ENCODE measurements at places on chromosomes 7 and 10.
A peak's percentile ranks its signal among the peaks of the same experiment; 100 is the strongest.

DNA sequence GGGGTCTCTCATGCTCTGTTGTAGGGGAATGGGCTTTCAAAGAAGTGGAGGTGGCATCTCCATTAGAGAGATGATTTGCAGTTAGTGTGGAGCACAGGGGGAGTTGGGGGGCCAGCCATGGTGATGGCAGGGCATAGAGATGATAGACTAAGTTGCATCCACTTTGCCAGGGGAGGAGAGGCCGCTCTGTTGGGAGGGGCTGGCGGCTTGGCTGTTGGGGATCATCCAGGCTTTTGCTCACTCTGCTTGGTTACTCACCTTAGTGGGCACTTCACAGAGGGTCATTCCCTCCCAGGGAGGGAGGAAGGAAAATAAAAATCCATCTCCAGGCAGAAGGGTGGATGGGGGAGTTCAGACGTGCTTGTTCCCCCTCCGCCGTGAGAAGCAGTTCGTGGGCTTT is 31.4 kb upstream of the CDH23 start:
- DNase-seq = no peak

GRCh38 chr7:55570939-55571338 is 1.4 kb downstream of the VOPP1 start:
- DNase-seq = peak; percentile 44

GRCh38 chr10:117736655-117737054 is 194.1 kb downstream of the EMX2 start:
- no peak for DNase-seq

DNA sequence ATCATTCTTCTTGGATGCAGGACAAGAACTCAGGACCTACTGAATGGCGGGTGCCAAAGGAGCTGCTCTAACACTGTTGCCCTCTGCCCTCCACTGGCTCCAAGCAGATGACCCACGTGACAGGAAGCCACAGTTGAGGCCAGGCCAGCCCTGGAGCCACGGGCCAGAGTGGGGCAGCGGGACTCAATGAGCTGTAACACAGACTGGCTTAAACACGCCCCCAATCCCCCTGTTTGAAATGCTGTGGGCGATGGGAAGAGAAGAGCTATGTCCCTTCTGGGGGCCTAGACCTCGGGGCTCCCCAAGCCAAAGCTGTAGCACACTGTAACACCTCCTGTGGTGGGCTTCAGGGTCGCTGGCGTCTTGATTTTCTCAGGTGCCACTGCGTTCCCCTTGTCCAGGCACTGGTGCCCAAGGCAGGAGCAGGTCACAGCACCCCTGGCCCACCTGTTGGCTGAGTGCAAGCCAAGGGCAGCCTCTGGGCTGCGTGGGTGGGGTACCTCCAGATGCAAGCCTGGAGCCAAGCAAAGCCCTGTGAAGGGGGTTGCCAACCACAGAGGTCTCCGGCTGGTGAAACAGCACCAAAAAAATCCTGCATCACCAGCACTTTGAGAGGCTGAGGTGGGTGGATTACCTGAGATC is 18.6 kb upstream of the ZMIZ2 start:
- no peak for DNase-seq

DNA sequence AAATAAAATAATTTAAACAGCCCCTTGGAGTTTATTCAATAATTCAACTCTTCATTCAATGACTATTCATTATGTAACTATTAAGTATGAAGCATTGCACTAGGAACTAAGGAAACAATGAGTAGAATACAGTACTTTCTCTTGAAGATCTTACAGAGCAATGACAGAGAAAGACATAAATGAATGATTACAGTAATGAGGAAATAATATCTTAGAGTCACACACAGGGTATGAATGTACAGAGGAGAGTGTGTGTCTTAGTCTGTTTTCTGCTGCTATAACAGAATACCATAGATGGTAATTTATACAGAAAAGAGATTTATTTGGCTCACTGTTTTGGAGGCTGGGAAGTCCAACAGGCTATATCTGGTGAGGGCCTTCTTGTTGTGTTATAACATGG is 120.5 kb upstream of the NRBF2 start:
- DNase-seq = no peak

DNA sequence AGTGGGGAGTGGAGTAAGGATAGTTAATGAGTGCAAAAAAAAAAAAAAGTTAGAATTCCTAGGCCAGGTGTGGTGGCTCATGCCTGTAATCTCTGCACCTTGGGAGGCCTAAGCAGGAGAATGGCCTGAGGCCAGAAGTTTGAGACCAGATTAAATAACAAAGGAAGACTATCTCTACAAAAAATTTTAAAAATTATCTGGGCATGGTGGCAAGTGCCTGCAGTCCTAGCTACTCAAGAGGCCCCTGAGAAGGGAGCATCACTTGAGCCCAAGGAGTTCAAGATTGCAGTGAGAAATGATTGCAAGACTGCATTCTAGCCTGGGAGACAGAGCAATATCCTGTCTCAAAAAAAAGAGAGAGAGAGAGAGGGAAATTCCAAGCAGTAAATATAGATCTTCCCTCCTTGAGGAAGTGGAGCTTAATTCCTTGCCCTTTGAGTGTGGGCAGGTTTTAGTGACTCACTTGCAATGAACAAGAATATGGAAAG is 19.5 kb upstream of the CSTF2T start:
- DNase-seq = peak; percentile 28

- no peak for DNase-seq
Observed at GRCh38 chr7:100888988-100889750, at the start of gene UFSP1. UFSP1 (minus strand) TSS chr7:100889715; CDS start chr7:100889271, 444 bp downstream.

GRCh38 chr10:110919349-110919931 is at the start of gene SHOC2:
SHOC2 (plus strand) TSS chr10:110919604; CDS start chr10:110964359, 44,755 bp downstream.
- no peak for DNase-seq

DNA sequence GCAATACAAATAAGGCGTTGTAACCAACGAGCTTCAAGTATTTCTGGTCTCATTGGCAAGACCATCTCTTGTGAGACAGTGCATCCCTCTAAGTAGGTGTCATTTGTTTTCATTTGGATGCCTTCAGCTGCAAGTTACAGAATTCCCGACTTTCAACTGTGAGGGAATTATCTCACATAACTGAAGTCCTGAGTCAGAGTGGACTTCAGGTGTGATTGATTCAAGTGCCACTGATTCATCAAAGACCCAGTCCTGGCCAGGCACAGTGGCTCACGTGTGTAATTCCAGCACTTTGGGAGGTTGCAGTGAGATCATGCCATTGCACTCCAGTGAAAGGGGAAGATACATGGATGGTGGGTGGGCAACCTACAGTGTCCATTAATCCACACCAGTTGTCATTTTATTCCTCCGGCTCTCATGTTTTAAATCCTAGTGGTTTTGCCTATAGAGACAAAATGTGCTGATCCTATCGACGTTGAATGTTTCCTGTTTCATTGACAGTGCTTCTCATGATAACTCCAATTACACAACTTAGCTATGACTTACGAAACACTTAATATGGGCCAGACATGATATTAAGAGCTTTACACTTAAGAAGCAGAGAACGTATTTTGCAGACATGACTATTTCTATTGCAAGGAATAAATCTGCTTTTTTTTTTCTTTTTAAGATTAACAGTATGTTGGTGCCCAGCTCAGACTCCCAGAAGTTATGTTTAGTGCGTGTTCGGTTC is 268.0 kb downstream of the FRMD4A start:
- no peak for DNase-seq

DNA sequence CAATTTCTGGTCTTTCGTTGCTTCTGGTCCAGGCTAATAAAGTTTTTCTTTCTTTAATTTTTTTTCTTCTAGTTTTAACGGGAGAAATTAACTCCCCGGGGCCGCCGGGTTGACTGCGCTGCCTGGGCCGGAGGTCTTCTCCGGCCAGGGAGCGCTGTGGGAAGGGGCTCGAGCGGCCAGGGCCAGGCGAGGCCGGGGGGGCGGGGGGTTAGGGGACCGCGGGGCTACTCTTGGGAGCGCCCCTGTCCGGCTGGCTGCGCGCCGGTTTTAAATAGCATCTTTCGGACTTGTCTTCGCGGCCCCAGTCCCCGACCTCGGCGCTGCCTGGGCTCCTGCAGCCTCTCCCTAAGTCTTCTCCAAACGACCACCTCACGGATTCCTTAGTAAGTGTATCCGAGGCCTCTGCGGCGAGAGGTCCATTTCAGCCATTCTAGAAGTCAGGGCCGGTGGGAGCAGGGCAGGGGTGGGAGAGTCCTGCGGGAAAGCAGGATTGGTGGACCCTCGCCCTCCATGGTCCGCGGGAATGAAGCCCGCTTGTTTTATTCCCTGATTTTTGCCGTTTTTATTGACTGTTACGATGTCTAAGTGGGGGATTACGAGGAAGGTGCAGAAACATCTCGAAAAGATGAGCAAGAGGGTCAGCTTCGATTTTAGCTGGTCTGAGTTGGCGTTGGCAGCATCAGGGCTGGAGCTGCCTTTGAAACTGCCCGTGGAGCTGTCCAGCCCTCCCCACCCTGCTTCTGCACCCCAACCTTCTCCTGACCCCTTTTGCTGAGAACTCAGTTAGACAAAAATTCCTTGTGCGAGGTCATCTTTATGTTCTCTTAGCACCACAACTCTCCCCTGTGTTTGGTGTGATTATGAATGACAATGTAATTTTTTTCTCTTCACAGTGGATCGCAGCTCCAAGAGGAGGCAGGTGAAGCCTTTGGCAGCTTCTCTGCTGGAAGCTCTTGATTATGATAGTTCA is 555 bp downstream of the PHF14 start:
- peak; percentile 36 for DNase-seq

DNA sequence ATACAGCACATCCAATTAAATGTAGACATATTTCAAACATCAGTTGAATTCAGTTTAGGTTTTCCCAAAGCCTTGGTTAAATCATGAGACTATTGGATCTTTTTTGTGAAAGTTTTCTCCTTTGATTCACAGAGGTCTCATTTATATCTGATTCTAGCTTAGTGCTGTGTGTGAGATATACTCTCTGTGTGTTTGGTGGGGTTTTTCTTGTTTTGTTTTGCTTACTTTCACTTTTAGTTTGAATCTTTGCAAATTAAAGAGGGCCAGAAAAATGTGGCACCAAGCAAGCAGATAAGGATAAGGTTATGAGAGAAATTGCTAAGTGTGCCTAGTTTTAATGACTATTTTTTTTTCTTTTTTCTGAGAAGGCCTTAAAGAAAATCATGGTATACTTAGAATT is 12.6 kb upstream of the OR6B1 start:
- no peak for DNase-seq

GRCh38 chr10:58330431-58330830 is 4.4 kb upstream of the UBE2D1 start:
- DNase-seq = no peak

GRCh38 chr10:59376846-59377245 is 14.5 kb upstream of the FAM13C start:
- DNase-seq = no peak

GRCh38 chr7:159032753-159033472 is 111.8 kb downstream of the VIPR2 start:
- DNase-seq = no peak

DNA sequence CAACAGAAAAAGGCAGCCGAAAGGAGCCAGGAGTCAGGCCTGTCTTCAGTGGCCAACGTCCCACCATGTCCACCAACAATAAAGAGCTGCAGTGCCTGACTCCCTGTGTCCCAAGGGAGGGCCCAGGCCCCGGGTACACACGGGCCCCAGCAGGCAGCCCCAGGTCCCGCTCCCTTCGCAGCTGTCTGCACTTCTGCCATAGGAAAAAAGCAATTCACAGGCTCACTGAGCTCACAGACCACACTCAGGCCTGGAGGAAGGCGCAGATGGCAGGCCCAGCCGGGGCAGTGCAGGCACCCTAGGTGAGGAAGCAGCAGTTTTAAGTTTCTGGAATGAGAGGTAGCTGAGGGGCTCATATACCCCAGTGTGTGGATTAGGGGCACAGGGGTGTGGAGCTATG is 100.5 kb downstream of the PRKAG2 start:
- no peak for DNase-seq

- DNase-seq = no peak
Observed at GRCh38 chr10:82813856-82814255, 938.9 kb downstream of the NRG3 start.

DNA sequence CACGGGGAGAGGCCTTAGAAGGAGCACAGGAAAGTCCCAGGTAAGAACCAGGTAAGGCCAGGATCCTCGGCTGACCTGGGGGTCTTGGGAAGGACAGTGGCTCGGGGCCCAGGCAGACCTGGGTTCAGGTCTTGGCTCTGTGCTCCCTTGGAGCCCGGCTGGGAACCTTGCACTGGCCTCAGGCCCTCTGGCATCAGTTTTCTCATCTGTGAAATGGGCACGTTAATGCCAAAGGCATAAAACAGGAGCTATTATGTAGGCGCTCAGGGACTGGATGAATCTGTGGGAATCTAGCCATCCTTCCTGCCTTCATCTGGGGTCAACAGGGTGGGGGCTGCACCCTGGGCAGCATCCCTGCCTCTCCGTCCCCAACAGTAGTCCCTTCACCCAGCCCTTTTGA is 8.3 kb upstream of the SLC29A4 start:
- DNase-seq = no peak

- DNase-seq = no peak
Observed at GRCh38 chr10:97109547-97109946, 76.2 kb downstream of the SLIT1 start.

DNA sequence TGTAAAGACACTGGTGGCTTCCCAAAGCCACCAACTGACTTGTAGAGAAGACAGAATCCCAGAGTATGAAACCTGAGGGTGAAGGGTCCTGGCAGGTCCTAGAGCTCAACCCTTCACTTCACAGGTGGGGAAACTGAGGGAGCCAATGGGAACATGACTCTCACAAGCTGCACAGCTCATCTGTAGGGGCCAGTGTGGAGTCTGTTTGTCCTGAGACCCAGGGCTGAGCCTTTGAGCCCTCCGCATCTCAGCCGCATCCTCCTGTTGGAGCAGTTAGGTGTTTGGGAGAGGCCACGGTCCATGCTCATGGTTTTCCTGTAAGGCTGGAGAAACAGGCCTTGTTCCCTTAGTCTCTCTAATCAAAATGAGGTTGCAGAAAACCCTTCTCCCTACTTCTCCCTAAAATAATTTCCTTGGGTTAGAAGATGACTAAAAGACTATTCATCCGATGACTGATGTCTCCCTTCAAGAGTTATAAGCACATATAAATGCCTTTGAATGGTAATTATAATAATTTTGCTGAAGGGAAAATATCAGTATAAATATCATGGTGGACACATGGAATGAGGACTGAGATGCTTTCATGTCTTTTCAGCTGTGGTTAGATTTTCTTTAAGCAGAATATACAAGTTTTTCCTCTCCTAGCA is 10.3 kb downstream of the HTRA1 start:
- DNase-seq = no peak

DNA sequence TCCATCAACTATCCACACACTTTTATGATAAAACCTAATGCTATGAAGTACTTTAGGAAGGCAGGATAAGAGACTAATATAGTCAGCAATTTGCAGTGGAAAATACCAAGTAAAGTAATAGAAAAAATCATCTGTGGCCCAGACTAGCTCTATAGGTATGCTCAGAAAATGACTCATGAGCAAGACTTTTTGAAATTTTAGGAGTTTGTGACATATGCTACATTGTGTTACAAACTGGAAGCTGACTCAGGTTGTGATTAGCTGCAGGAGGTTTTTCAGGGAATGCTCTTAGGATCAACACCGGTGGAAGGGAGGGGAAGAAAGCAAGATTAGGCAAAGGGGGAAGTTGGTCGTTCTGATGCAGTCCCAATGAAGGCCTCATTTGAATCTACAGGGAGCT is 56.1 kb downstream of the FEZF1 start:
- DNase-seq = no peak

DNA sequence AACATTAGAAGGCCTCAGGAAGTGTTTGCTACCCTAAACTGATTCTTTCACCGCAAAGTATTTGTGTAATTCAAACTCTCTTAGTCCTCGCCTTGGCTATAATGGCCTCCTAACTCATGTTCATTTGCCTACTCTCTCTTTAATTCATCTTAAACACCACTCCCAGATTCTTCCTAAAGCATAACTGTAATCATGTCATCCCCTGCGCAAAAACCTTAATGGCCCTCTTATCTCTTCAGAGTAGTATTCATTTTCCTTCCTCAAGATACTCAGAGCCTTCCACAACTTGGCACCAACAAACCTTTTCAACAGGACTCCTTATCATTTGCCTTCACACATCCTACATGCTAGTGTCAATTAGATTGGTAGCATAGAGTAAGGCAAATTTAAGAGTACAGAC is 42.9 kb downstream of the CSTF2T start:
- no peak for DNase-seq
